Kidney (tissue), 22 donors: ENCODE measurements at places on chromosomes 16 and 17. TPM values are rescaled to one million over a fixed set of nuclear protein-coding genes. Genes with fewer than 3 reads are reported as not detected.

LITAFD gene
- not detected for total RNA-seq

TEKT5 gene
- 0.57 TPM for total RNA-seq

ZC3H7A gene
- 59.5 TPM for total RNA-seq

DNA sequence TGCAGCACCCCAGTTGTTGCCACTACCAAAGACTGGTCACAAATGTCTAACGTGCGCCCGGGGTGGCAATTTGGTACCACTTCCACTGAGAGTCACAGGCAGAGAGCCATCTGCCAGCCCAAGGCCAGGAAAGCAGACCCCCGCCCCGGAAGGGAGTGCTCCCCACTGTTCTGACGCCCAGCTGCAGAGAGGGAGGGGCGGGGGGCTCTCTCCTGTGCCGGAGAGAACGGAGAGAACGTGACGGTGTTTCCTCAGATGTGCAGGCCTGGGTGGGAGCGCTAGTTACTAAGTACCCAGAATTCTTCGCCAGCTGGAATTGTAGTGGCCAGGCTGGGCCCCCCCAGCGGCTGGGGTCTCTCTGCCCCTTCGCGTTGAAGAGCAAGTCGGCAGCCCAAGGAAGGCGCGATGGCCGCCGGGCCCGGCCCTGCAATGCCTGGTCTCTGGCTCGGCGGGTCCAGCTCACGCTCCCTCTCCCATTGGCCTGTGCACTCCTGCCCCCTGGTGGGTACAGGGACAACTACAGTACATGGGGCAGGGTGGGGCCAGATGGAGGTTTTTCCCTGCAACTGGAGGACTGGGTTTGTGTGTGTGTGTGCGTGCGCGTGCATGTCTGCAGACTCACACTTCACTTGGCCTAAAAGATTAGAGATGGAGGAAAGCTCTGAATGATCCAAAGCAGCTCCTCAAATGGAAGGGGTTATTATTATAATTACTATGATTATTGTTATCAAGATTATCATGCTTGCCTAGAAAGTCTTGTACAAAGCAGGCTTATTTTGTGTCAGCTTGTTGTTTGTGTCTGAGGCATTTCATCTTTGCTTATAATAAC lies 107.1 kb downstream of the AMFR start:
- no peaks in the 10 kb centered on the region for H3K4me1 ChIP-seq
- no peak overlapping the region for H3K4me3 ChIP-seq
- H3K36me3 ChIP-seq, result no peaks in the 10 kb centered on the region
- no peaks in the 10 kb centered on the region for H3K27me3 ChIP-seq

CAPNS2 gene
- total RNA-seq, result 0.85 TPM

BCL6B gene
- total RNA-seq, result 33.3 TPM

LLGL2 gene
- 262 TPM for total RNA-seq

DNA sequence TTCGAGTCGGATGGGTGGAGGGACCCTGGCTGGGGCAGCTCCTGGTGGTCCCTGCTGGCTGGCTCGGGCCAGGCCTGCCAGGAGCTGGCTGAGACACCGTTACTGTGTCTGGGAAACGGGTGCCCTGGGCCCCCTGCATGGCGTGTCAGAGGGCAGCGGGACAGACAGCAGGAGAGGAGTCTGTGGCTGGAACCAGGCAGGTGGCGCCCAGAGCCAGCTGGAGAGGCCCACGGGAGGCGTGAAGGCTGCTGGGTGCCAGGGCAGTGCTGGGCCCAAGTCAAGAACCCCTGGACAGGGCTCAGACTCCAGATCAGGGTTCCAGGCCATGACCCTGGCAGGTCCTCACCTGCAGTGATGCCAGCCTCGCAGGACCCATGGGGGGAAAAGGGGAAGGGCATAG lies 16.6 kb downstream of the SOX8 start:
- no peak overlapping the region for H3K27ac ChIP-seq
- DNase-seq, result no peak
- no peaks in the 10 kb centered on the region for H3K36me3 ChIP-seq
- no peaks in the 10 kb centered on the region for H3K27me3 ChIP-seq

IRX6 gene
- total RNA-seq, result 1.2 TPM

MEOX1 gene
- 1.4 TPM for total RNA-seq

DNA sequence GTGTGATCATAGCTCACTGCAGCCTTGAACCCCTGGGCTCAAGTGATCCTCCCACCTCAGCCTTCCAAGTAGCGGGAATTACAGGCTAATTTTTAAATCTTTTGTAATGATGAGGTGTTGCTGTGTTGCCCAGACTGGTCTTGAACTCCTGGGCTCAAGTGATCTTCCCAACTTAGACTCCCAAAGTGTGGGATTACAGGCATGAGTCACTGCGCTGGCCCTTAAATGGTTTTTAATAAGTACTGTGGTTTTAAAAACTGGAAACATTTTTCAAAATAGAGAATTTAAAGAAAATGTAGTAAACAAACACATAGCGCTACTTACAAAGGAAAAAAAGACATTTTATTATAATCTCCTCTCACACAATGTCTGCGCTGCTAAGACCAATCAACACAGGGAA lies 32.2 kb downstream of the MARCHF10 start:
- H3K4me1 ChIP-seq, result no peaks in the 10 kb centered on the region
- H3K36me3 ChIP-seq, result no peaks in the 10 kb centered on the region
- no peaks in the 10 kb centered on the region for H3K27me3 ChIP-seq
- no peak overlapping the region for H3K27ac ChIP-seq

DNA sequence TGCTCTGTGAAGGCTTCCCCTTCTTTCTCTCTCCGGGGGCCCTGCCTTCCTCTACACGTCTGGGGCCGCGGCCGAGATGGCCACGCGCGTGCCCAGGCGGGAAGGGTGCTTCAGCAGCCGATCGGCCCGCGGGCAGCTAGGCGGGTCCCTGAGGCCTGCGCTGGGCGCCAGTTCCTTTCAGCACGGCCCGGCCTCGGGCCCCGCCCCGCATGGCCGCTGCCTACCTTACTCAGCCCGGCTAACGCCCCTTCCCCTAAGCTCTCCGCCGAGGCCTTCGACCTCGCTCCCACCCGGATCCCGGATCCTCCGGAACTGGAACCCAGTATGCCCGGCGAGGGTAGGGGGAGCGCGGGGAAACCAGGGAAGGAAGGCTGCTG lies 335 bp downstream of the TMEM11 start:
- H3K27ac ChIP-seq, result peak overlapping the region; percentile 95
- no peaks in the 10 kb centered on the region for H3K36me3 ChIP-seq
- H3K4me3 ChIP-seq, result peak overlapping the region; percentile 89
- peak; percentile 69 for DNase-seq
- peaks cover 21% of the 10 kb centered on the region for H3K4me1 ChIP-seq

DNA sequence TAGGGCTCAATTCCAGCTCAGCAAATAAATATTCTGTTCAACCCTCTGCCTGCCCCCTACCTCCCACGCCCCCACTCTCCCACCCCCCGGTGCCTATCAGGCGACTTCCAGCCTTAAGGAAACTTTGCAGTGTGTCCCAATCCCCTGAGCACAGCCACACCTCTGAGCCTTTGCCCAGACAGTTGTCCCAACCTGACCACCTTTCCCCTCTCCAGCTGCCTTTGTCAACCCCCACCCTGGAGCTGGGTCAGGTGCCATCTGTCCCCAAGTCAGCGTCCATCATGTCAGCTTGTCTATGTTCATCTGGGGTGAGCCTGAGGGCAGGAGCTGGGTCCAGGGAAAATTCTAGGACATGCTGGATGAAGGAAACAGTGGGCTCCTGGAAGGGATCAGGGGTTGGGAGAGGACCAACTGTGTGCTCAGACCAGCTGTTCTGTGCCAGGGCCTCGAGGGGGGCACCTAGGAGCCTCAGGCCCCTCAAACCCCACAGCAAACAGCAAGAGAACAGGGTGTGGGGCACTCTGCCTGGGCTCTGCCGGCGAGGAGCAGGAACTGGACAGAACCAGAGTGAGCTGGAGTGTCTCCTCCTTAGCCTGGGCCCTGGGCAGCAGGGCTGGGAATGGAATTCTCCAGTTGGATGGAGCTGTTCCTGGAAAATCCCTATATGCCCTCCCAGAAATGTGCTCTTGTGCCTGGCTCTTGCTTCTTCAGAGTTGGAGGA lies 17.8 kb downstream of the CDH16 start:
- H3K27me3 ChIP-seq, result no peaks in the 10 kb centered on the region
- peak; percentile 91 for DNase-seq
- peaks cover 23% of the 10 kb centered on the region for H3K4me1 ChIP-seq
- no peaks in the 10 kb centered on the region for H3K36me3 ChIP-seq
- H3K4me3 ChIP-seq, result no peak overlapping the region

DNA sequence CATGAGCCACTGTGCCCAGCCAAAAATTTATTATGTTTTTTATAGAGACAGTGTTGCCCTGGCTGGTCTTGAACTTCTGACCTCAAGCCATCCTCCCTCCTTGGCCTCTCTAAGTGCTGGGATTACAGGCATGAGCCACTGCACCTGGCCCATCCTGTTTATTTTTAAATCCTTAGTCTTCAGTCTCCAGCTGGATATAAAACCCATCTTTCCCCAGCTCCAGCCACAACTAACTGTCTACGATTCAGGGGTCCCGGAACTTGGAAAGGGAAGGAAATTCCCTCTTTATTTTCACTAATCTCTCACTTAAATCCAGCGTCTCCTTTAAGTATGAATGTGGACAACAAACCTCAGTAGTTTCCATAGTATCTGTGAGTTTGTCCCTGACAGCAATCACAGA lies 62.2 kb downstream of the IQCK start:
- H3K36me3 ChIP-seq, result no peaks in the 10 kb centered on the region
- no peak for DNase-seq
- no peak overlapping the region for H3K27ac ChIP-seq
- H3K27me3 ChIP-seq, result no peaks in the 10 kb centered on the region
- H3K4me3 ChIP-seq, result no peak overlapping the region
